ENCODE measurements at places on chromosomes 4 and X. TPM values are rescaled to one million over a fixed set of nuclear protein-coding genes. Genes with fewer than 3 reads are reported as not detected.

The NHS gene
- 1.9 TPM for polyA plus RNA-seq

The PLAC8 gene
- not detected for polyA plus RNA-seq

The SH3RF1 gene
- polyA plus RNA-seq = 3.1 TPM

The PCDH18 gene
- polyA plus RNA-seq = 0.80 TPM

The PDZD4 gene
- 343 TPM for polyA plus RNA-seq

The NLRP2B gene
- polyA plus RNA-seq = not detected

The MEPE gene
- polyA plus RNA-seq = not detected

The GPC4 gene
- 1.5 TPM for polyA plus RNA-seq

The MGARP gene
- 1.9 TPM for polyA plus RNA-seq

The HERC5 gene
- 0.59 TPM for polyA plus RNA-seq

The GATA1 gene
- not detected for polyA plus RNA-seq

The PCDH7 gene
- 12.6 TPM for polyA plus RNA-seq

The ERAS gene
- 3.2 TPM for polyA plus RNA-seq

The MAGEC1 gene
- polyA plus RNA-seq = not detected

The TASL gene
- polyA plus RNA-seq = not detected

The NXF2B gene
- polyA plus RNA-seq = not detected

The NLGN3 gene
- polyA plus RNA-seq = 11.7 TPM

The FHDC1 gene
- polyA plus RNA-seq = 11.4 TPM

The QDPR gene
- 36.8 TPM for polyA plus RNA-seq

The L1CAM gene
- polyA plus RNA-seq = 88.0 TPM

The PALLD gene
- 19.9 TPM for polyA plus RNA-seq

Measured in neural cell (in vitro differentiated cells).